ENCODE measurements at places on chromosomes 7 and 10. TPM values are rescaled to one million over a fixed set of nuclear protein-coding genes. Genes with fewer than 3 reads are reported as not detected.

The SVOPL gene
- not detected for total RNA-seq

The CALML3 gene
- not detected for total RNA-seq

The RNF32 gene
- total RNA-seq: 3.2 TPM

The GHRHR gene
- total RNA-seq: not detected

The VPS37D gene
- 4.1 TPM for total RNA-seq

The SYT15B gene
- 8.2 TPM for total RNA-seq

The EBLN1 gene
- not detected for total RNA-seq

The HMX2 gene
- not detected for total RNA-seq

The GIMAP4 gene
- total RNA-seq: not detected

The MSS51 gene
- total RNA-seq: 0.35 TPM

The SEMA4G gene
- 1.4 TPM for total RNA-seq

The FAM241B gene
- total RNA-seq: not detected

The GPR26 gene
- total RNA-seq: not detected

The KLF14 gene
- 0.58 TPM for total RNA-seq

The ABCA13 gene
- not detected for total RNA-seq

The CACNB2 gene
- 1.9 TPM for total RNA-seq

The TAS2R3 gene
- total RNA-seq: 0.17 TPM

The FXYD4 gene
- total RNA-seq: not detected

The SH2D4B gene
- not detected for total RNA-seq

The ELAPOR2 gene
- 11.8 TPM for total RNA-seq

The SPDYE11 gene
- not detected for total RNA-seq

The SLC29A4 gene
- 4.1 TPM for total RNA-seq

The SPDYE2 gene
- not detected for total RNA-seq

The ZNF488 gene
- total RNA-seq: 0.47 TPM

The CPA1 gene
- 0.94 TPM for total RNA-seq

The GOLGA7B gene
- total RNA-seq: not detected

The CPVL gene
- total RNA-seq: not detected

The DKK1 gene
- 95.7 TPM for total RNA-seq

The HOXA3 gene
- 8.3 TPM for total RNA-seq

The ANKRD30A gene
- not detected for total RNA-seq

The TEX47 gene
- total RNA-seq: not detected

The PAPOLB gene
- 0.12 TPM for total RNA-seq

The ZNF804B gene
- total RNA-seq: not detected

Measured in pericardium fibroblast (primary cell).